Liver (tissue), 10 donors: ENCODE measurements at places on chromosomes 2 and 18. TPM values are rescaled to one million over a fixed set of nuclear protein-coding genes. Genes with fewer than 3 reads are reported as not detected.

- DNase-seq = no peak
These were observed 53.1 kb downstream of the NEURL3 start for GRCh38 chr2:96452053-96452452.

GRCh38 chr2:60552078-60552850 is 1.2 kb downstream of the BCL11A start:
- DNase-seq = no peak

DNA sequence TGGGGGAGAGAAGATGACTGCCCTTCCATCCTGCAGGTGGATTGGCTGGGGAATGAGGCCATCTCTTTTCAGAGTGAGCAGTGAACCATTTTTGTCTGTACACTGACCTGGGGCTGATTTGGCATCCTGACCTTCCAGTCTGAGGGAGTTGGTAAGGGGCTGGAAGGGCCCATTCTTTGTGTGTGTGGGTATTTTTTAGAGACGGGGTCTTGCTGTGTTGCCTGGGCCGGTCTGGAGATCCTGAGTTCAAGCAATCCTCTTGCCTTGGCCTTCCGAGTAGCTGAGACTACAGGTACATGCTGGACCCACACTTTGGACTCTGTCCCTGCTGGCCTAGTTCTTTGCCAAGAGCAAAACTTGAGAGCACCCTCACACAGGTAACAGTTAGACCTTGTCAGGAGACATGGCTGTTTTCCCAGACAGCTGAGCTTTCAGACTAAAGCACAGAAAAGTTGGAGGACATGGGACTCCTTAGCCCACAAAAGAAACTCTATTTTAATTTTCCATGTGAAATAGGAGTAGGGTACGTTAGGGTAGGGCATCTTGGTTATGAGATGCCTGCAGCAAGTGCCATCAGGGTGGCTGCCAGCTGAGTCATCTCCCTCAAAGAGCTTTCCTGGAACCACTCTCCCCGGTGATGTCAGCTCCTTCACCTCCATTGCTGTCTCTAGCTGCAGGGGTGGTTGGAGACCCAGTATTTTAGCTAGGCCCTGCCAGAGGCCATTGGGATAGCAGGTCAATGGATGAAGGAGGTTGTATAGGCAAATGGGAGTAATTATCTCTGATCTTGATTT is 60.7 kb downstream of the DGKD start:
- no peak for DNase-seq

DNA sequence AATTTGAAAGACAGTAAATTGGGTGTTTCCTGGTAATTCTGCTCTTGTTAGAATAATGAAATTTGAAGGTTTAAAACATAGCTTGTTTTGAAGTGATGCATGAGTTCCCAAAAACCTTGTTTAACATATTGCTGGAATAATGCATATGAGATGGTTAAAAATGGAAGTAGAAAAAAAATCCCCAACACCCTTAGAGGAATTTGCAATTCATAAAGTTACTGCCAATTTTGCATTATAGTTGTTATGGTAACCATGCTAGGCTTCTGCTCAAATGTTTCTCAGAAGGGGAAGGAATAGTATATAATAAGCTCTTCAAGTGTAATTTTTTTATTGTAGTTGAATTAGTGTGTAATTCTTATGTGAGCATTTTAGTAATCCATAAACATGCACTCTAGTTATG is 49.1 kb downstream of the FASTKD2 start:
- no peak for DNase-seq

DNA sequence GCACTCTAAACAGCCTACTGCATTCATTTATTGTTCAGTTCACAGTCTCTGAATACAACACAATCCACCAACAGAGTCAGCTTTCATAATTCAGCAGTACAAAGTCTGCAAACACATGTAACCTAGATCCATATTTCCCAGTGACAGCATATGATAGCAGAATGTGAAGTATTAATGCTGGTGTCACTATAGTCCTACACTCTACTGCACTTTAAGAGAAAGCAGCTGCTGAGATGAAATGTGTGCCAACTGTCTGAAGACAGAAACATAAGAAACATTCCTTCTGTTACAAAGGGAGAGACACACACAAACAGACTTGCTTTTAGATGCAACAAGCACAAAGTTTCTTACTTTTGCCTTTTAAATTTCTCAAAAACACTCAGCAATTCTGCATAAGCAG is 441.8 kb downstream of the ZEB2 start:
- no peak for DNase-seq

DNA sequence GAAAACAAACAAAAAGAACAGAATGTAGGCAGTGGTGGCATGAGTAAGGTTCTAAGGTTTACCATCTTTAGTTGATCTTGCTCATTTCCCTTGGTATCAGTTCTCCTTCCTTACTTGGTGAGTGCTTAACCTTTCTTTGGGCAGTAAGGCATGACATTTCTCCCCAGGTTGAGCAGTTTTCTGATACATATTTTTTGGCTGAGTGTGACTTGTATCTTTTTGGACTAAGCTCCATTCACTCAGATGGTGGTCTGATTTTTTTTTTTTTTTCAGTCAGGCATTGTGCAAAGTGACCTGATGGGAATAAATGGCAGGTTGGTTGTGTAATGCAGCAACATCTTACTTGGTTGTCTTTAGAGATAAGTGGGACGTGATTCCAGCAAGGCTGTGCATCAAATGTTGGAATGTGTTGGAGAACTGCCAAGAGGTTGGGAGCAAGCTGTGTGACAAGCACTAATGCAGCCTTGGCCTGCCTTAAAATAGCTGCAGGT is 15.1 kb downstream of the SPTBN1 start:
- no peak for DNase-seq

Gene TUBB8B
- not detected for total RNA-seq

GRCh38 chr2:52918551-52918950 is 849.1 kb upstream of the CHAC2 start:
- no peak for DNase-seq

DNA sequence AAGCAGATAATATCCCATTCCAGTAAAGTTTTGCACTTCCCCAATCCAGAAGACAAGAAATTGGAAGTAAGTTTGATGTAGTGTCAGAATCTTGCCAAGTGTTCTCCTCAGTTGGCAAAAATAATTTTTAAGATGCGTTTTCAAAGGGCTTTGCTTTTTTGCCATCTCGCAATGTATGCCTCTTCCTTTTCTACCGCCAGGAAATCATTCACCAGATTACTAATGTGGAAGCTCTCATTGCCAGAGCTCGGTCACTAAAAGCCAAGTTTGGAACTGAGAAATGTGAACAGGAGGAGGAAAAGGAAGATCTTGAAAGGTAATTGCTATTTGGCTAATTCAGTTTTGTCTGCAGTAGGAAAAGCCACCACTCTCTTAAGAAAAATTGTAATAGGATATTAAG is 110.7 kb downstream of the RAB3GAP1 start:
- no peak for DNase-seq

Gene ARMC9
- 2.3 TPM for total RNA-seq

GRCh38 chr2:501130-501529 is 176.1 kb downstream of the TMEM18 start:
- DNase-seq = no peak

DNA sequence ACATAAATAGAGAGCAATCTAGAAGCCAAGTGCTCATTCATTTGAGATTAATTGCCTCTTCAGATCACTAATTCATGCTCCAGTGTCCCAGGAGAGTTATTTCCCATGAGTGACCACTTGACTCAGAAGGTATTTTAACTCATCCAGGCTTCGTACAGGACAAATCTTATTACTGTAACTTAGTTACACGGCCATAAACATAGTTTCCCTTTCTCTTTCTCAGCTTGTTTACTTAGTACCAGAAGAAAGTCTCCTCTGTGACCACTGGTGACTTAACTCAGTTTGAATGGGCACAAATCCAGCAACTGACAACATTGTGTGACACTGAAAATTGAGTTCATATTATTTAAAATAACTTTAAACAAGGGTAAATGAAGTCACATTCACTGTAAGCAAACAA is 25.3 kb downstream of the MMADHC start:
- no peak for DNase-seq

DNA sequence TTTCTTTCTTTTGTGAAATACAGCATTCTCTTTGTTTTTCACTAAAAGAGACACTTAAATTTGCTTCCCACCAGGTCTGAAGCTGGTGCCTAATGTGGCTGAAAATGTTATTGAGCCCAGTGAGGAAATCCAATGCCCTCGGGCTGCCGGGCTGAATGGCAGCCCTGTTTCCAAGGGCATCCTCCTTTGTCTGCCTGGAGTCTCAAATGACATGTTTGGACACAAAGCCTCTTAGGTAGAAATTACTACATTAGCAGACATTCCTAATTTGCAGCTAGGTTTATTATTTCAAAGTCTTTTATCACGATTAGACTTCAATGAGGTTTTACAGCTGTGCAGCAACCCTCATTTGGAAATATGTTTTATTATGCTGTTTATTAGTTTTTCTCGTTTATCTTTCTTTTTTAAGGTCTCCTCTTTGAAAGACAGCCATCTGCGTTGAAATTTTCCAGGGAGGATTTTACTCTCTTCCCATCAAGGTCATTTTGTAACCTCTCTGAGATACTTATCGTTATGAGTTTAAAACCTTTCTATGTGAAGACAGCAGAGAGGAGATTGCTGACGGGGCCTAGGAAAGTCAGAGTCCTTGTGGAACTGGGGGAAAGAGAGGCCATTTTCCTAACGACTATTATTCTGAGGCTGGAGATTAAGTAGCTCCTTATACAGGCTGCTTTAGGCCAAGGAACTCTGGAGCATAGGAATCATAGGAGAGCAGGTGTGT is 59.0 kb upstream of the ZNF532 start:
- no peak for DNase-seq

DNA sequence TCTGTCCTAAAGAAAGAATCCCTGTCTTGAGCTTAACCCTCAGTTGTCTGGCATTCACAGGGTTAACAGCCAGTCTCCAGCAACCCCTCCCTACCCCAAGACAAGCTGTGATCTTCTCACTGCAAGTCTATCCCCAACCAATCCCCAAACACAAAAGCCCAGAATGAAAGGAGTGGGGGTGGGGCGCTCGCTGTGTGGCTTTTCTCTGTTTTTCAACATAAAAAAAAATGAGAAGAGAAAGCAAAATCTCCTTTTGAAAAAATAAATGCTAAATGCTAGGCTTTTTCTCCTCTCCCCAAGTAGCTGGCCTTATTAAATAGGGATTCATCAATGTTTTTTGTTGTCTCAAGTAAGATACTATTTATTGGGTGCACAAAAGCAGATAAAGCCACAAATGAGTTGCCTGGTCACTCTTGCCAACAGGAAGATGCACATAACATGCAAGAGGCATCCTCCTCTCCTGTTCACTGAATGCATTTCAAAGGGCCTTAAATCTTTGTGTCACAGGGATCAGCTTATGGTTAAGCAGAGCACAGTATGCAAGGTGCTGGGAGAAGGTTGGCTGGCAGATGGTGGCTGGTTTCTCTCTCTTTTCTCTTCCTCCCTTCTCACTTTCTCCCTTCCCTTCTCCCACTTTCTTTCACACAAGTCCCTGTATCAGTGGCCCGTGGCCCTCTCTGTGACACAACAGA is 225.6 kb downstream of the CMPK2 start:
- no peak for DNase-seq

DNA sequence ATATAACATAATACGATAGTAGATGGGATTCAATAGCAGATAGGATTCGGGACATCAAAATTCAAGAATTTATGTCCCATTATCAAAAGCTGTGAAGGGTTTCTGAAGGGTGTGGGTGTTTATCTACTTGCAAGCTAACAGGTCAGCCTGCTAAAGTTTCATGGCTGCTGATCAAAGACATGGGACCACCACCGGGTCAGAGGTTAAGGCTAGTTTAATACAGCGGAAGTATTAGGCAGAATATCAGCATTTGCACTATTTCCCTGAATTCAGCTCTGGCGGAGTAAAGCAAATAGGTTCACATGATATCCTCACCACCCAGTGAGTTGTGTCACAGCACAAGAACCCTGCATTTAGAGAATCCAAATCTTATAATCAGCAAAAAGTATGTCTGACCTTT is 82.5 kb downstream of the DSEL start:
- DNase-seq = no peak

GRCh38 chr2:25312958-25313710 is 28.6 kb downstream of the DNMT3A start:
- no peak for DNase-seq

DNA sequence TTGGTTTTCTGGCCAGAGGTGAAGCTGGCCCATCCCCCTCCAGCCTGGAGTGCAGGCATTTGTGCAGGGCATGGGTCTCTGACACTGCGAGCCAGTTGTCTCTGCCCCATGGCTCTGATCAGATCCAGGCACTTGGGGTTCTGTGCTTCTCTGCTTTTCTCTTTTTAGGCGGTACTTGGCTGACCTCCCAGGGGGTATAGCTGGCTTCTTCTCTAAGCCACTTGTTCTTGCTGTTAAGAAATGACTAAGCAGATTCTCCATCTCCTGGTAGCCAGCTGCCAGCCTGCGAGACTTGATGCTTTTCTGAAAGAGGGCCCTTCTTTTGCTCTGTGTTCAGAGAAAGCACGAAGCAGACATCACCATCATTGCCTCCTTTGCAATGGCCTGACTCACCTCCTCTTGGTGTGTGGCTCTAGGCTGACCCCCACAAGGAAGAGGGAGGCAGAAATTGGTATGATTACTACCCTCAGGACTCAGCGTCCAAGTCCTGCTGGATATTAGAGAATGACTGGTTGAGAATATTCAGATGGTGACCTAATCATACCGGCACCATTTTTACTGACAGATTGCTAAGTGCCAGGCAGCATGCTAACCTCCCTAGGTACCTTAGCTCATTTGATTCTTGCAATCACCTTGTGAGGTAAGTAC is 32.7 kb downstream of the TNP1 start:
- no peak for DNase-seq

GRCh38 chr2:205405194-205405593 is 277.1 kb upstream of the NRP2 start:
- no peak for DNase-seq

Gene DNAJC10
- total RNA-seq = 22.6 TPM

DNA sequence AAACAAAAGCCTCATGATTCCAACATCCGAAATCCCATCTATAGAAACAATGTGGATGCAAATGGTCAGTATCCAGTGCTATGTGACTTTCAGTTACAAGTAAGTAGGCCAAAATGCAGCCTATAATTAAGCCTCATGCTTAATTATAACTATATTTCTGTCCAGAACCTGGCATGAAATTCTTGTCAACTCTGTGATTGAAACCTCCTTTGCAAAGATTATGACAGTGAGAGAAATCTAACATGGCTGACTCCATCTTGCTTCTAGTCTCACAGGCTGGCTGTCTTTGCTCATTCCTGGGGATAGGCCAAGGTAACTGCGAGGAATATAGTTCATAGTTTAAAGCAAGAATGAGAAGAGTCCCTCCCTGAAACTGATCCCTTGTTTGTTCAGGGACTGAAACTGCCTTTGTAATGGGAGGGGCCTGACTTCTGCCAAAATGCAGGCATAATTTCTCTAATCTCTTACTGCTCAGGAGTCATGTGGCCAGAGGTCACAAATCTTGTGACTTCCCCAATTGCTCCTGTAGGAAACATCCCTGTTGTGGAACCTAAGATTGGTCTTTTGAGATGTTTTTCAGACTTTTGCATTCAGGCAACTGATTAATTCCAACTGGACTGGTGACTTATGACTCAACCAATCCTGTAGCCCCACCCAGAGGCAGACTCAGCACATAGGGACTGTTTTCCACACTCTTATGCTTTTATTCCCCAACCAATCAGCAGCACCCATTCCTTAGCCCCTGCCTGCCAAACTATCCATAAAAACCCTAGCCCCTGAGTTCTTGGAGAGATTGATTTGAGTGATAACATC is 84.5 kb upstream of the TLK1 start:
- DNase-seq = no peak
